Caco-2 (cell line): ENCODE measurements at places on chromosomes 13 and 19. TPM values are rescaled to one million over a fixed set of nuclear protein-coding genes. Genes with fewer than 3 reads are reported as not detected.

DNA sequence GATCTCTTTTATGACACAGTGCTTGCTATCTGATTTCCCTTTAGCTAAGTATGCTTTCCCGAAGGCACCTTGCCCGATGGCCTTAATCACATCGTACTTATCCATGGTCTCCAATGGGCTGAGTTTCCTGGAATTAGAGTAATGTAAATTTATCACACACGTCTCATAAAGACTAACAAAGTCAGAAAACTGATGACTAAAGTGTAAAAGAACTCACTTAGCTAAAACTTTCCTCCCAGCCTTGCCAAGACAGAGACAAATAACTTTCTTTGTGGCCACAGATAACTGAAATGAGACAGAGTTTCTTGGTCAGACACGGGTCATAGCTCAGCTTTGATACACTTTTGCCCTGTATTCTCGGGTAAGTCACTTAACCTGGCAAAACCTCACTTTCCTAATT lies 1.5 kb downstream of the NEK5 start:
- peaks cover 3% of the 10 kb centered on the region; the same call in 1 of the 2 replicates for H3K4me1 ChIP-seq
- DNase-seq: no peak
- peaks cover 3% of the 10 kb centered on the region for H3K36me3 ChIP-seq
- H3K27me3 ChIP-seq: no peaks in the 10 kb centered on the region

DNA sequence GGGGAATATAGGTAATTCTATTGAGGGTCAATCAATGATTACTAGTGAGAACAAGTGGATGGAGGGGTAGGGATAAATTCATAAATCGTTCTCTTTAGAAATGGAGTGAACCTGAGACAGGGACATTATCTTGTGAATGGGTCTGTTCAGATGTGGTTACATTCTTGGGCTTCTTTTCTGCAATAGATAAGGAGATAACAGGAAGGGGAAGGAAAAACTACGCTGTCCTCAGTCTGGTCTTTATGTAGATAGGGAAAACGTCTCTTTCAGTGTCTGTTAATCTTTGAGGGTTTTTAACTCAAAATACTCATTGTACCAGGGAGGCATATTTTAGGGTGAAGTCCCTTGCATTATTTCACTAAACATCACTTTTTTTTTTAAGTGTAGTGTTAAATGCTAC lies 266.7 kb upstream of the MAB21L1 start:
- H3K27me3 ChIP-seq: no peaks in the 10 kb centered on the region
- H3K4me3 ChIP-seq: no peak overlapping the region
- no peak for DNase-seq
- H3K4me1 ChIP-seq: no peaks in the 10 kb centered on the region
- H3K27ac ChIP-seq: no peak overlapping the region

DNA sequence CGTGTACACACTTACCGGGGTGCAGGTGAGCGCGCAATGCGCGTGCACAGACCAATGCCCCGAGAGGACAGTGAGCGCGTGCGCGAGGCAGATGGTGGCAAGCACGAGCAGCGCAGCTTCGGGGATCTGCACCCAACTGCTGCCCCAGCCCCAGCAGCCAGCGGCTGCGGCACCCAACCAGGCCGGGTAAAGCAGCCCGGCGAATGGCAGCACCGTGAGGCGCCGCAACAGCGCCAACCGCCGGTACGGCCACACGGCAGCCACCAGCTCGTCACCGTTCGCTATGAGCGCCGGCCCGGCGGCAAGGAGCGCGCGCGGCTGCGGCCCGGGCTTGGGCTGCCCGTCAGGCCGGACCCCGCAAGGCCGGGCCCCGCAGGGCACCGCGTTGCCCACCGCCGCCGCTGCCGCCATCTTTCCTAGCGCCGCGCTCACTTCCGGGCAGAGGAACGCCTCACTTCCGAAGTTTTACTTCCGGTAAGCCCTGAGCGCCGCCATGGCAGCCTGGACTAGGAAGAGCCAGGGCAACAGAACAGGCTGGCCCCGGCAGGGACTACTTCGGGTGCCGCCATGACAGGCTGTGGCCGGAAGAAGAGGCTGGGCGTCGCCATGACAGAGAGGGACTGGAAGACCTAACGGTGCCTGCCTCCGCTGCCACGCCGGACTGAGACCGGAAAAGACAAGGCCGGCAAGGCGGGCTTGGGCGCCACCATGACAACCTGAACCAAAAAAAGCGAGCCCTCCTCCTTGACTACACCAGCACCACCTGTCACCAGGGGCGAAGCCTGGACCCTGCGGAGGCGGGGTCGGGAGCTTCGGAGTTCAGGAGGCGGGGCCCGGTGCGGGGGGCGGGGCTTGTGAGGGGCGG lies at the start of gene ATP13A1:
ATP13A1 (minus strand) TSS at position 421 of the 865 bp plus-strand sequence; CDS start at position 411, 10 bp downstream.
- H3K27me3 ChIP-seq: no peaks in the 10 kb centered on the region
- H3K36me3 ChIP-seq: no peaks in the 10 kb centered on the region; the same call in 1 of the 2 replicates
- H3K4me1 ChIP-seq: no peaks in the 10 kb centered on the region; the same call in 1 of the 2 replicates
- peak within 1 kb of the TSS; percentile 93 for H3K27ac ChIP-seq
- peak; percentile 97 for DNase-seq

DNA sequence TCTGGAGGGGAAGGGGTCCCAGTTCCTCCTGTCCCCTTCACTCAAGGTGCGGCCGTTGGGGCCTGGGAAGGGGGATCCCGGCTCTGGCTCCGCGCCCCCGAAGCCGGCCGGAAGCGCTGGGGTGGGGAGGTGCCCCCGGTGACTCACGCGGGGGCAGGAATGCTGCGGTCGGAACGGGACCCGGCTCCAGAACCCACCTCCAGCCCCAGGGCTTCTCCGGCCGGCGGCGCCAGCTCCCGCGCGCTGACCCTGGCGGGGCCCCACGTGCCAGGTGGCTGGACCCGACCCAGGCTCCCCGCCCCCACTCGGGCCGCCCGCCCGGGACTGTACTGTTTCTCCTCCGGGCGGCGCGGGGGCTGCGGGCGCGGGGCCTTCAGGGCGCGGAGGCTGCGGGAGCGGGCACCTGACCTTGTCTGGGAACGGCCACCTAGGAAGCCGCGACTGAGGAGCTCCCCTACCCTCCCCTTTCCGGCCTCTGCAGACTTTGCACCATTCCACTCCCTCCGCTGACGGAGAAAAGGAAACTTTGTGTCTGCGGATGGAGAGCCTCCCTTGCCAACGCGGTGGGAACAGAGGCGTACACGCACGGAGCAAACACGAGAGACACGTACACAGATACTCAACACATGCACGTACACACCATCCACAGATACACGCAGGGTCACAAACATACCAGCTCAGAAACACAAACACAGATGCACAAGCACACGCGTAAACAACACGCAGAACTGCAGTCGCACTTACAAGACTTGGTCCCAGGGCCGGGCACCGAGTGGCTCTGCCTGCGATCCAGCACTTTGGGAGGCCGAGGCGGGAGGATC lies 7.2 kb downstream of the AXL start:
- peak; percentile 82 for DNase-seq
- H3K27ac ChIP-seq: peak overlapping the region; percentile 81
- H3K4me1 ChIP-seq: 0 out of 2 replicates have a peak, but pooled peaks cover 15% of the 10 kb centered on the region
- H3K27me3 ChIP-seq: no peaks in the 10 kb centered on the region
- H3K36me3 ChIP-seq: no peaks in the 10 kb centered on the region

The SLC25A30 gene
- 12.2 and 16.5 TPM in 2 replicates for total RNA-seq

The GGACT gene
- total RNA-seq: 3.5 and 3.6 TPM in 2 replicates

- H3K4me3 ChIP-seq: no peak overlapping the region
- H3K27me3 ChIP-seq: no peaks in the 10 kb centered on the region
- H3K36me3 ChIP-seq: no peaks in the 10 kb centered on the region
- H3K27ac ChIP-seq: no peak overlapping the region
- no peaks in the 10 kb centered on the region for H3K4me1 ChIP-seq
These were observed 1074.4 kb upstream of the PRR20A start for GRCh38 chr13:56066321-56066720.

DNA sequence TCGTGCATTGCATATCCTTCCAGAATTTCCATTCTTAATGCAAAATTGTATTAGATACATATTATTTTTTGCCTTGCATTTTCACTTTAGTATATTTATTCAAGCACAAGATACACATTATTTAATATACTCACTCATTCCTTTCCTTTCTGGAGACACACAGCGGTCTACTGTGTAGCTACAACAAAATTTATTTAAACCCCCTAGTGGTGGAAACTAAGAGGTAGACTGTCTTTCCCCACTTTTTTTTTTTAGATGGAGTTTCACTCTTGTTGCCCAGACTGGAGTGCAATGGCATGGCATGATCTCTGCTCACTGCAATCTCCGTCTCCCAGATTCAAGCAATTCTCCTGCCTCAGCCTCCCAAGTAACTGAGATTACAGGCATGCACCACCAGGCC lies 2040.3 kb upstream of the PCDH20 start:
- H3K27ac ChIP-seq: no peak overlapping the region
- no peak overlapping the region for H3K4me3 ChIP-seq
- no peak for DNase-seq
- no peaks in the 10 kb centered on the region for H3K36me3 ChIP-seq

DNA sequence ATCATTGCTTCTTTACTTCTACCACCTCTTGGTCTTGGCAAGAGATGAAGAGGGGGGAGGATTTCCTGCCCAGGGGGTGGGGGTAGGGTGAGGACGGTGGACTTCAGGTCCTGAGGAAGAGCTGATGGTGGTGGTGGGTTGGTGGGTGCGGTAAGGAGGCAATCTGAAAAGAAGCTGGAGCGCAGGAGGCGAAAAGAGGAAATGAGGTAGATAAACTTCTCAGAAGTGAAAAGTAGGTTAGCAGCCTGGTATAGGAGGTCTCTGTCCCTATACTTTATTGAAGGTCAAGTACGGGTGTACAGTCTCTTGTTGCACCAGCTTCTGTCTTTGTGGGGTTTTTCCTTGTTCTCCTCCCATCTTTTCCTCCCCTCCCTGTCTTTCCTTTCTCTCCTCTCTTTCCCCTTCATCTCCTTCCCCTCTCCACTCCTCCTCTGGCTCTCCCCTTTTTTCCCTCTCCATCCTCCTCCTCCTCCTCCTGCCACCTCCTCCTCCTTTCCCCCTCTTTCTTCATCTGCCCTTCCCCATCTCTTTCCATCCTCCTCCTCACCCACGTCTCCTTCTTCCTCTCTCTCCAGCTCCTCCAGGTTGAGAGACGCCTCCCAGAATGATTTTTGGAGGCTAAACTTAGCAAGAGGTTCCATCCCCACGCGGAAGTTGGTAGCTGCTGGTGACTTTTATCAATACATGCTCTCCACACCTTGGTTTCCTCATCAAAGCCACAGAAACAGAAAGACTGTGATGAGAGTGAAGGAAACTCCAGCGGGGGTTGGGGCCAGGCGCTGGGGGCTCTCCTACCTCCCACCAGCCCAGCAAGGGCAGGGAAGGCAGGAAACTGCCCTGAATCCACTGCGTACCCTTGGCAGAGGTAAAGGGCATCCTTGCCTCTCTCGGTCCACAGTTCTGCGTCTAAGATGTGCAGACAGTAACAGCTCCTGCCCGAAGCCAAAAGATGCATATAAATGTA lies 15.3 kb downstream of the TNFSF14 start:
- H3K4me3 ChIP-seq: no peak overlapping the region
- H3K36me3 ChIP-seq: no peaks in the 10 kb centered on the region
- no peak for DNase-seq

- H3K4me1 ChIP-seq: peaks cover 26% of the 10 kb centered on the region
- no peaks in the 10 kb centered on the region for H3K36me3 ChIP-seq
- no peak overlapping the region for H3K27ac ChIP-seq
- H3K27me3 ChIP-seq: no peaks in the 10 kb centered on the region
- H3K4me3 ChIP-seq: no peak overlapping the region
- no peak for DNase-seq
These were observed 2.1 kb upstream of the UBL3 start for GRCh38 chr13:29852472-29853054.

The ZNF846 gene
- total RNA-seq: 5.3 and 6.2 TPM in 2 replicates

DNA sequence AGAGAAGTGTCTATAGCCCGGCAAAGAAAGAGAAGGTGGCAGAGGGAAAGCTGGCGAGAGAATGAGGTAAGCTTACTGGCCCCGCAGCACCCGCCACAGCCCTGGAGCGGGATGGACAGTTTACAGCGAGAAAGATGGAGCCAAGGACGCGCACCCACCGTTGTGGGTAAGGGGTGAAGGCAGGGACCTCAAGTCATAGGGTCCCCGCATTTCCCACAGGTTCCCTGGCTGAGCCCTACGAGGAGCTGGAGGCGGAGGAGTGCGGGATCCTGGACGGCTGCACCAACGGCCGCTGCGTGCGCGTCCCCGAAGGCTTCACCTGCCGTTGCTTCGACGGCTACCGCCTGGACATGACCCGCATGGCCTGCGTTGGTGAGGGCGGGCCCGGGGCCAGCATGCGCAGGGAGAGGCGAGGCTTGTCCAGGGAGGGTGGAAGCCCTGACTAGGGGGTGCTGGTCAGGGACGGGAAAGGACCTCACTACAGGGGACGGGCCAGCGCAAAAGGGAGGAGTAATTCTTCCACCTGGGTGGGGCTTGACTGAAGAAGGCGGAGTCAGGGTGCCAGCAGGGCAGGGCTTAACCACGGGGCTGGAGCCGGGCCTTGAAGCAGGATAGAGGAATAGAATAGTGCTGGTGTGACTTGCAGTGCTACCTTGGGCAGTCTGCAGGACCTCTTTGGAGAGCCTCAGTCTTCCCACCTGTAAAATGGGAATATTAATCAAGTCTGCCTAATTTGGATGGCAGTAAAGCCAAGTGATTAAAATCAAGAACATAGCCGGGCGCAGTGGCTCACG lies 26.5 kb downstream of the LTBP4 start:
- no peak for DNase-seq
- H3K4me3 ChIP-seq: no peak overlapping the region
- H3K27me3 ChIP-seq: no peaks in the 10 kb centered on the region

DNA sequence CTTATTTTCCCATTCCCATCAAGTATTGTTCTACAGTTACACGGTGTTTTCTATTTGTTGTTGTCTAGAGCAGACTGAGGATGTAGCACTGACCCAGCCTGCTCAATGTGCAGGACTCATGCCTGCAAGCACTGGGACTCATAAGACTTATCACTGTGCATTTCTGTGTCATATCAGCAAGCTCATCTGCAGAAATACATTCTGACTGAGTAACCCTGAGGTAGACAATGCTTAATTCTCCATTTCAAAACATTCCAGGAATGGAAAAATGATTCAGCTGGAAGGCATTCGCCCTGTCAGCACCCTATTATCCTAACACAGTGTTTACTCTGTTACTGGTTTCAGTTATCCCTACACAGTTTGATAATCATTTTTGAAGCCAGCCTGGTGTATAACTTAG lies 2506.4 kb downstream of the PCDH9 start:
- H3K27ac ChIP-seq: peak overlapping the region; percentile 71
- no peak overlapping the region for H3K4me3 ChIP-seq
- no peaks in the 10 kb centered on the region for H3K27me3 ChIP-seq
- DNase-seq: peak; percentile 70

DNA sequence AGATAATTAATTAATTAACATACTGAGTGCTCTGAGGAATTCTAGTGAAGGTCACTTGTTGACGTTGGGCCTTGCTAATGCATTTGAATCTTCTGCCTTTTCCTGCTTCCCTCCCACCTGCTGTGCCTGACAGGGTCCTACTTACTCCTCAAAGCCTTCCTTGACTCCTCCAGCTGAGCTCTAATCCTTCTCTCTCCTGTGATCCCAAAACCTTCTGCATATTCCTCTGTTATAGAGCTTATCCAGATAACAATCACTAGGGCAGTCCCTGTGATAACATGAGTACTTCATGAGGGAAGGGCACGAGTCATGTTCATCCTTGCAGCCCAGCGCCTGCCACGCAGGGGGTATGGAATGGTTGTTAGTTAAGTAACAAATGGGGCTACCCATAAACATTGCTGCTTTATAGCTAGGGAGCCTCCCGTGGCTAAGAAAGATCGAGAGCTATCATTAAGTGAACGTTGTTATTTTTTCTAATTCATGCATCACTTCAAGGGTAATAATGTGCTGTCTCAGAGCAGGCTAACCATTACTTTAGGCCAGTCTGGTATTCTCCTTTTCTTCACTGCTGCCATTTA lies 19.1 kb upstream of the SPATA13 start:
- H3K27ac ChIP-seq: no peak overlapping the region
- no peak for DNase-seq
- no peaks in the 10 kb centered on the region for H3K27me3 ChIP-seq
- no peaks in the 10 kb centered on the region for H3K36me3 ChIP-seq
- peaks cover 4% of the 10 kb centered on the region; the same call in 1 of the 2 replicates for H3K4me1 ChIP-seq
